ENCODE measurements at places on chromosomes 3 and 15.

DNA sequence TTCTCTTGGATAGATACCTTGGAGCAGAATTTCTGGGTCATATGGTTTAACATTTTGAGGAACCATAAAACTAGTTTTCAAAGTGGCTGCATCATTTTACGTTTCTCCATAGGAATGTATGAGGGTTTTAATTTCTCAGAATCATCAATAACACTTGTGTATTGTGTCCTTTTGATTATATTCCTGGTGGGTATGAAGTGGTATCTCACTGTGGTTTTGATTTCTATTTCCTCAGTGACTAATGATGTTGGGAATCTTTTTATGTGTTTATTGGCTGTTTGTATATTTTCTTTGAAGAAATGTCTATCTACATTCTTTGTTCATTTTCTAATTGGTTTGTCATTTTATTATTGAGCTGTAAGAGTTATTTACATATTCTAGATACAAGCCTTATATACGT, 28.8 kb downstream of the CDIN1 start:
- peak; percentile 23 for DNase-seq

- no peak for DNase-seq
Measured at GRCh38 chr15:67303490-67304363, 49.1 kb downstream of the IQCH start.

DNA sequence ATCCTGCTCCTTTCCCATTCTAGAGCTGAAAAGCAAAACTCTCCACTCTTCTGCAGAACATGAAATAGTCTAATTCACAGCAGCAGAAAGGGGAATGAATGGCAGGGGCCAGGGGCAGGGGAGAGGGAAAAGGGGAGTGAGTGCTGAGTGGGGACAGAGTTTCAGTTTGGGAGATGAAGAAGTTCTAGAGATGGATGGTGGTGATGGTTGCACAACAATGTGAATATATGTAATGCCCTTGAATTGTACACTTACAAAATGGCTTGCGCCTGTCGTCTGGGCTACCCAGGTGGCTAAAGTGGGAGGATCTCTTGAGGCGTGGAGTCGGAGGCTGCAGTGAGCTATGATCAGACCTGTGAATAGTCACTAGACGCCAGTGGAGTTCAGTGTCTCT, 78.5 kb upstream of the MEF2A start:
- DNase-seq, result no peak

GRCh38 chr3:111675846-111676210, 80.7 kb upstream of the ZBED2 start:
- no peak for DNase-seq

GRCh38 chr3:1131166-1131565, 38.3 kb downstream of the CNTN6 start:
- DNase-seq, result no peak

All from foreskin fibroblast (primary cell).